BE2C (cell line): ENCODE measurements at places on chromosomes 16 and 17.

GRCh38 chr16:86343027-86343795 is 167.1 kb upstream of the FOXF1 start:
- peak; percentile 56 for DNase-seq

- DNase-seq, result no peak
These were observed 5.4 kb upstream of the CD300A start for GRCh38 chr17:74460996-74461395.

DNA sequence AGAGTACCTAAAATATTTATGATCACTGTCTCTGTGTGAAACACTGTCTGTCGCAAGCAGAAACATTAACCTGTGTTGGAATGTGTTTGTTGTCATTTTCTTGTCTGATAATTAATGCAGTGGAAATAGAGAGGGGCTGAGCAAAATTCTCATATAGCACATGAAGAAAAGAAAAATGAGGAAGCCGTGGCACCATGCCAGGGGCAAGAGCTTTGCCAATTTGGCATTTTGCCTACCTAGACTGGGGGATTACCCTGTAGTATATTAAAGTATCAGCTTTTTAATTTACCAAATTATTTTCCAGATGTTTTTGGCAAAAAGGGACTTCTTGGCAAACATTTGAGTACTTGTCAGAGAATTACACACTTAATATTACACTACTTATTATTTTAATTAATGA is 1326.6 kb upstream of the GOT2 start:
- no peak for DNase-seq

- peak; percentile 66 for DNase-seq
These were observed 9.6 kb downstream of the FAM20A start for GRCh38 chr17:68591583-68591982.

- DNase-seq, result no peak
These were observed 150.2 kb upstream of the GSE1 start for GRCh38 chr16:85462714-85463611.

GRCh38 chr17:40345994-40346764 is 18.4 kb downstream of the GJD3 start:
- DNase-seq, result no peak

DNA sequence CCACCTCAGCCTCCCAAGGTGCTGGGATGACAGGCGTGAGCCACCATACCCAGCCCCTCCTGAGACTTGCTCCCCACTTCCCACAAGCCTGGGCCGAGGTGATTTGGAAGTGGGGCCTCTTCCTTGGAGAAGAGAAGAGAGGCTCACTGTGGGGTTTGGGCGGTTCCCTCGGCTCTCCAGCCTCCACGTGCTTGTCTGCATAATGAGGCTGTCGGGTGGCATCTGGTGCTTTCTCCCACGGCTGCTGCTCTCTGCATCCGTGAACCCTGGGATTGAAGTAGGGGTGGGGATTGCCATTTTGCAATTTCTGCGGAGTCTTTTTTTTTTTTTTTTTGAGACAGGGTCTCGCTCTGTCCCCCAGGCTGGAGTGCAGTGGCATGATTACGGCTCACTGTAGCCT is 101.4 kb downstream of the RAP1GAP2 start:
- DNase-seq, result no peak

DNA sequence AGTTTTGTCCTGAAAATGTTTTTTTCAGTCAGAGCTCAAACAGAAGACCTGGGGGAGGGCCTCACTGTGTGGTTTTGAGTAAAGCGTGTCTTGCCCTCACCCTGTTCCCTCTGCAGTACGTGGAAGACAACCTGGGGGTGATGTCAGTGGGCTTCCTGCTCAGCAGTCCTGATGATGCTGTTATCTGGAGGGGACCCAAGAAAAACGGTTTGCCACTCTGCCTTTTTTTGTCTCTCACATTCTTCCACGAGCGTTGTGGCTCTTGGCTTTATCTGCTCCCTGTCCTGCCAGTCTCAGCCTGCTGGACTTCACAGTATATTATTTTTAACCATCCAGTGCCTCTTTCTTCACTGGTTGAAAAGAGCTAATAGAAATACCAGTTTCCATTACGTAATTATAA is 12.9 kb downstream of the NUBP1 start:
- no peak for DNase-seq

GRCh38 chr16:52799149-52799548 is 252.2 kb upstream of the TOX3 start:
- DNase-seq, result no peak

- DNase-seq, result no peak
These were observed 47.2 kb downstream of the DNAH9 start for GRCh38 chr17:11645426-11645825.

GRCh38 chr17:16994631-16995030 is 22.7 kb upstream of the TNFRSF13B start:
- no peak for DNase-seq

- DNase-seq, result no peak
These were observed 16.4 kb downstream of the SAP30BP start for GRCh38 chr17:75683583-75683982.
